Motor neuron (in vitro differentiated cells): ENCODE measurements at places on chromosomes 7 and 10. TPM values are rescaled to one million over a fixed set of nuclear protein-coding genes. Genes with fewer than 3 reads are reported as not detected.

GRCh38 chr7:15011289-15011688 lies 108.7 kb upstream of the DGKB start:
- no peak for ATAC-seq

GRCh38 chr7:96316949-96317348 lies 4.9 kb downstream of the SLC25A13 start:
- ATAC-seq = no peak

DNA sequence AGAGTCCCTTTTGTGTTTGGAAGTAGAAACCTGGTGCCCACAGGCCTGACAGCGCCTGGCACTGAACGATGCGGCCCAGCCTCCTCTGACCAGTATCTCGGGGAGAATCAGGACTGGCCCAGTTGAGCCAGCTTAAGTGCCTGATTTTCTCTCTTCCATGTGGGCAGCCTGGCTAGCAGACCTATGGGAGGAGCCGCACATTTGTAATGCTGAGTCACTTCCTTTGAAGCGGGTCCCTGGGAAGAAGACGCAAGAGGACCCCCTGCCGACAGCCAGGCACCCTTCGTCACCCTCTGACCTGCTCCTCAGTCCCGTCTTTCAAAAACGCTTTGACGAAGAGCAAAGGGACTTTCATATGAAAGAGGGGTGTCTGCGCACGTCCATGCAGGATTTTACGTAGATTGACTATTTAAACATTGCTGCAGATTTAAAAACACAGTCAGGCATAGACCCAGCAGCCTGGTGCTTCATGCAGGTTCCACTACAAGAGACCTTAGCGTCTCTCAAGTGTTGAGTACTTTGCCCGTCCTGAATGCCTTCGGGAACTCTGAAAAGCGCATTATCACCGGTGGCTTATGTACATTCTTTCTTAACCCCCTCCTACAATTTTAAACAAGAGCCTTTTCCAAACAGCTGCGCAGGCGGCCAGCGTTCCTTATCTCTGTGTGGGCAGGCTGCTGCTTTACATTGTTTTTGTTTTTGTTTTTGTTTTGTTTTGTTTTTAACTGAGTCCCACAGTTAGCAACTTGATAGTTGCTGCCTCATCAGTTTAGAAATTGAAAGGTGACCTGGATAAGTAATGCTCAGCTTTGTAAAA lies 36.5 kb upstream of the AP5Z1 start:
- ATAC-seq = peak; percentile 89

- no peak for ATAC-seq
Observed at GRCh38 chr10:73888514-73888913, 14.2 kb upstream of the CAMK2G start.

DNA sequence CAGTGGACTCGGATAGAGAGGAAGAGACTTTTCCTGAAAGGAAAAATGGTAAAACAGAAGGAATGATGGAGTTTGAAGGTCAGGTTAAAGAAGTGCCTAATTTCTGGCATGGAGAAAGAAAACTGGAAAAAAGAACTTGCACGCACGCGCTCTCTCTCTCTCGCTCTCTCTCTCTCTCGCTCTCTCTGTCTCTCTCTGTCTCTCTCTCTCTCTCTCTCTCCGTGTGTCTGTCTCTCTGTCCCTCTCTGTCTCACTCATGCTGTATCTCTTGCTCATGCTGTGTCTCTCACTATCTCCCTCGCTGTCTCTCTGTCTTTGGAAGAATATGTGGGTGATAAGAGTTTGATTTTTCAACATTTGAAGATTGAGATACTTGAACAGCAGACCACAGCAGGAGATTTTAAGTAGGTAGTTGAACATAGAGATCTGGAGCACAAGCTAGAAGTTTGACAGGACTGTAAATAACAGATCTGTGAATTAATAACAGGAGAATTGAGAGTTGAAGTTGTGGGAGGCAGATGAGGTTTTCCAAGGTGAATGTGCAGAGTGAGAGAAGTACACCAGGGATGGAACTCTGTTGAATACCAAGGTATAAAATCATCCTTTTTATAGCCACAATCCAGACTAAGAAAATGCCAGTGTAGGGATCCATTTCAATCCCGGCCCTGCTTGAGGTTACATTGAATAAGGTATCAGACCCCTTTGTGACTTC lies 33.1 kb downstream of the ADD3 start:
- ATAC-seq = no peak

GRCh38 chr10:117318909-117319308 lies 56.3 kb downstream of the PDZD8 start:
- ATAC-seq = no peak

DNA sequence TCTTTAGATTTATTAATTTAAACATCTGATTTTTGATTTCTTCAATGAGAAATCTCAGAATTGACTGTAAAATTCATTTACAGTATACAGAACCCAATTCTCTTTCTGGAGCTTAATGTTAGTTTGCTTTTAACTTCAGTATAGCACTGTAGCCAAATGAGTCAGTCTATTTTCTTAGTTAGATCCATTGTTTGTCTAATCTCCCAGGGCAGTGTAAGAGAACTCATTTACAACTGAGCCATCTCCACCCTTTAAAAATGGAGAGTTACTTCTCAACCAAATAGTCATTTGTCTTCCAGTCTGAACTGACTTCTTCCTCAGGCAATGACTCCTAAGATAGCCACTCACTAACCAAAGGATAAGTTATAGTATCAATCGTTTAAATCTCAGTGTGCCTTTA lies 3.0 kb upstream of the WNT2 start:
- peak; percentile 21 for ATAC-seq

DNA sequence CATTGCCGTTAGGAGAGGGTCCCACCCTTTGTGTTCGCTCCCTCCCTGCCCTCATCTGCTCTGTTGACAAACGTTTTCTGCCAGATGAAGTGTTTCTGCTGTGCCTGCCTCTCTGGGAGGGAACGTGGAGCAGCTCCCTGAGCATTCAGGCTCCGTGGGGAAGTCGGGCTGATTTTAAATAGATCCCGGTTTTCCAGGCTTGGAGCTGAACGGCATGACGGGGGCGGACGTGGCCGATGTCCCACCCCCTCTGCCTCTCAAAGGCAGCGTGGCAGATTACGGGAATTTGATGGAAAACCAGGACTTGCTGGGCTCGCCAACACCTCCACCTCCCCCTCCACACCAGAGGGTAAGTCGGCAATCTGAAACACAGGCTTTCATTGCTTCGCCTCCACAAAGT lies 101.9 kb upstream of the NPS start:
- no peak for ATAC-seq

- no peak for ATAC-seq
Observed at GRCh38 chr10:32109603-32110002, 53.4 kb upstream of the KIF5B start.

- peak; percentile 56 for ATAC-seq
Observed at GRCh38 chr7:96676919-96677318, 32.7 kb downstream of the SEM1 start.

GRCh38 chr10:104109908-104110662 lies 11.9 kb upstream of the SFR1 start:
- ATAC-seq = no peak

DNA sequence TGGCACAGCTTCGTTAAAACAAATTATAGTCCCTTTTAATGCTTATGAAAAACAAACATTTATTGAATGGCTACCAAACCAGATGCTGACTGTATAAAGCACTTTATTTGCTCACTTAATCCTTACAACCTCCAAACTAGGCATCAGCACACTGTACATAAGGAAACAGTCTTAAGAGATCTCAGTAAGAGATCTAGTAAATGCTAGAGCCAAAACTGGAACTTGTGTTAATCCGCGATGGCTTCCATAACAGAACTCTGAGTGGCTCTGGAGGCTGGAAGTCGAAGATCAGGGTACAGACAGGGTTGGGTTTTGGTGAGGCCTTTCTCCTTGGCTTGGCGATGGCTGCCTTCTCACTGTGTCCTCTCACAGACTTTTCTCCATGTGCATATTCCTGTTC lies 27.0 kb downstream of the PDZD8 start:
- peak; percentile 34 for ATAC-seq

DNA sequence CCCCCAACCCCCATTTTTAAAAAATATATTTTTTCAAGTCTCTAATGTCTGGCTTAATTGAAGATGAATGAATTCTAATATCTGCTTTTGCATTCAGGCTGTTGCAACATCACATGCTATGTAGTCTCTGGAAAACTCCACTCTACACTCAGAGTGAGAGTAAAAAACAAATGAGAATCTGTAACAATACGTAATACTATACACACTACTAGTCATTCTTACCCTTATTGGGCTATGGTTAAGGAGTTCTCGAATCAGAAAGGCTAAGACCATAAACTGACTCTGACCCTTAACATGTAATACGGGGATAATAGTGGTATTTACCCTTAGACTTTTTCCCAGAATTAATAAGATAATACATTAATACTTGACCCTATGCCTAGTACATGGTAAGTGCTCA lies 42.9 kb upstream of the TMEM168 start:
- ATAC-seq = no peak

- ATAC-seq = no peak
Observed at GRCh38 chr10:65396997-65397396, 1528.8 kb upstream of the LRRTM3 start.

DNA sequence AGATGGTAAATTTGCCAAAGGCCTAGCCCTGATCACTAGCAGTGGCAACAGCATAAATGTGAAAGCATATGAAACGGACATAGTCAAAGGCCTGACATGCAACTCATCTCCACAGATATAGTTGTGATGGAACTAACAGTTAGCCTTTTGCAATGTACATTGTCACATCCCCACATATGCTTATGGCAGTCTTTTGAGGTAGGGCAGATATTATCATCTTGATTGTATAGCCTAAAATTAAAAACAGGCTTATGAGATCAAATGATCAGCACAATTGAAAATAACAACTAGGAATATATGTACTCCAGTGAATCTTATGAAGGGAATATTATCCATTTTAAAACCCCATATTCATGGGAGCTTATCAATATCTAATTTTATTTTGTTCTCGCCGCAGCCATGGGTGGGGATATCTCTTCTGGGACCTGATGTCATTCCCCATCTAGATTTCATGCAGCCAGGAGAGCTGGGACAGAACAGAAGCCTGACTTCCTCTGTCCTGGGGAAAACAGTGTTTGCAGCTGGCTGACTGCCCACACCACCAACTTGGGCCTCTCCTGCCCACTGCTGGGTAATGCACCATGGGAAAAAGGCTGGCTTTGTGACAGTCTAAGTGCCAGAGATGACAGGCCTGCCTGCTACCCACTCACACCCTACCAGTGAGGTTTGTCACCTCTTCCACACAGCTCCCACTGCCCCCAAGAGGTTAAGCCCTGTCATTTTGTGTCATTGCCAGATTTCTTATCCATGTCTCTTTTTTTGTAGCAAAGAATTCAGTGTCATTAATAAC lies 180.2 kb upstream of the FZD1 start:
- peak; percentile 51 for ATAC-seq

GRCh38 chr10:70417568-70417967 lies 13.6 kb downstream of the EIF4EBP2 start:
- ATAC-seq = no peak

DNA sequence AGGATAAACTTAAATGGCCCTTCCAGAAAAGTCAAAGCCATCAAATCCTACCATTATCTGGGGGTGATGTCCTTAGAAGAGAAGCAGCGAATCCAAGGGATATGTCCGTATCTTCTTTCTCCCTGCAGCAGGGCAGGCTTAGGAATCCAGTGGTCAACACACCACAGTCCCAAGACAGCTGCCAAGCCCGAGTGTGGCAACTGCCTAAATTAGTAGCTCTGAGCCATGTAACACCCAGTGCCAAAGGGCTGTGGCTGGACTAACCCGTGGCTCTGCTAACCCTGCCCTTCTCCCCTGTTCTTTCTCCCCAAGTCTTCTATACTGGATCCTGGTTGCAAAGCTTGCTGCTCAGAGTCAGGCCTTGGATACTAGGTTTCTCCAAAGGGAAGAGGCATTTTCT lies 74.8 kb downstream of the CDK1 start:
- no peak for ATAC-seq

- ATAC-seq = no peak
Observed at GRCh38 chr7:33327427-33327826, 198.1 kb downstream of the BBS9 start.

GRCh38 chr10:6464862-6465430 lies 115.1 kb downstream of the PRKCQ start:
- ATAC-seq = no peak

DNA sequence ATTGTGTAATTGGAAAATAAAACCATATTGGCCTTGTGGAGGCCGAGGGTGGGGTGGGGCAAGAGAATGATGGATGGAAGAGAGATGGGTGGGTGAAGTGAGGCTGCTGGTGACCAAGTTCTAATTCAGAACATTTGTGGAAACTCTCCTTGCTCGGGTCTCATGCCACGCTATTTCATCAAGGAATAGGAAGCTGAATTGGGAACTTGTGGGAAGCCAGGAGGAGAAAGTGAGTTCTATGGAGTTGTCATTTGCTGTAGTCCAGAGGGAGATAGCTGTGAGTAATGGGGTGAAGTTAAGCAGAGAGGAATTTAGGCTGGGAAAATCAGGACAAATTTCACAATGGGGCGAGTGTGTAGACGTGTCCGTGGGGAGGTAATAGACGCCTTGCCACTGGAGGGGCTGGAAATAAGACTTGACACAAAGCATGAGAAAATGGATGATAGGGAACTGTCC lies 339.2 kb downstream of the LRMDA start:
- no peak for ATAC-seq

- ATAC-seq = no peak
Observed at GRCh38 chr10:110163192-110163773, 44.1 kb upstream of the MXI1 start.

- ATAC-seq = no peak
Observed at GRCh38 chr10:44745920-44746319, 165.2 kb upstream of the TMEM72 start.

- ATAC-seq = no peak
Observed at GRCh38 chr7:101911800-101912715, 94.6 kb downstream of the CUX1 start.

DNA sequence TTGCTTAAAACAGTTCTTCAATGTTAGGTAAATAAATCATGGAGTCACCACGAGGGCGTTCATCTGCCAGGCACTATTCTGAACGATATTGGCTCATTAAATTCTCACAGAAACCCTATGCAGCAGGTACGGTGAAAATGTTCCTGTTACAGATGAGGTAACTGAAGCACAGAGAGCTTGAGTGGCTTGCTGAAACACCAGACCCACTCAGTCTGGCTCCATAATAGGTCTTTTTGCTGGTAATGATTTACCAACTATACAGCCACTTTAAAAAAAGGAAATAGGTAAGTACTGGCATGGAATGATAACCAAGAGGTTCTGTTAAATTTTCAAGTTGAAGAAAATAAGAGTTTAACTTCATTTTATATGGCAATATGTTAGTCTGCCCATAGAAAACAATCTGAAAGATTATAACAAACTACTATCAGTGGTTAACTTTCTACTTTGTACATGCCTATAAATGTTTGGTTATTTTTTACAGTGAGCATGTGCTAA lies 1.3 kb upstream of the TM9SF3 start:
- ATAC-seq = no peak

- ATAC-seq = no peak
Observed at GRCh38 chr7:98687111-98687751, 70.1 kb downstream of the NPTX2 start.

Gene SMNDC1
- 10.3 and 14.1 TPM in 2 replicates for total RNA-seq

Gene GRM3
- total RNA-seq = 2.8 and 3.2 TPM in 2 replicates

Gene CARD11
- total RNA-seq = 0.24 and 0.34 TPM in 2 replicates

Gene TMEM176A
- total RNA-seq = 31.7 and 33.8 TPM in 2 replicates

Gene PSD
- 43.1 and 45.6 TPM in 2 replicates for total RNA-seq

Gene TMEM196
- total RNA-seq = 0.13 and 0.39 TPM in 2 replicates

Gene TBC1D12
- total RNA-seq = 16.5 TPM in 2 replicates

Gene CASTOR2
- total RNA-seq = 3.5 and 3.9 TPM in 2 replicates

Gene GOT1
- 74.3 and 82.4 TPM in 2 replicates for total RNA-seq
